ENCODE measurements at places on chromosomes 16 and 17.
A peak's percentile ranks its signal among the peaks of the same experiment; 100 is the strongest.

DNA sequence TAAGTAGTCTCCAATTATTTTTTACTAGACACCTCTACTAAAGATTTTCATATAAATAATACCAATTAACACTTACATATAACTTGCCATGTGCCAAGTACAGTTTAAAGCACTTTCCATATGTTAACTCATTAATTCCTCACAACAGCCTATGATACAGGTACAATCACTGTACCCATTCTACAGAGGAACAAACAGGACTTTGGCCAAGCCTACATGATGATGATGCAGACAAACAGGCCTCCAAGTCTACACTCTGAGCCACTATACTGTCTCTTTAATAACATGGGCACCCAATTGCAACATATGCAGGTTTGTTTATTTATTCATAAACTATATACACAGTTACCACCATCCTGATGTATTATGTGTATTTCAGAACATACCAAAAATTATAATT is 46.0 kb downstream of the TOX3 start:
- no peak overlapping the region for H3K27ac ChIP-seq
- no peaks in the 10 kb centered on the region for H3K36me3 ChIP-seq
- no peak for DNase-seq
- H3K4me1 ChIP-seq: no peaks in the 10 kb centered on the region

DNA sequence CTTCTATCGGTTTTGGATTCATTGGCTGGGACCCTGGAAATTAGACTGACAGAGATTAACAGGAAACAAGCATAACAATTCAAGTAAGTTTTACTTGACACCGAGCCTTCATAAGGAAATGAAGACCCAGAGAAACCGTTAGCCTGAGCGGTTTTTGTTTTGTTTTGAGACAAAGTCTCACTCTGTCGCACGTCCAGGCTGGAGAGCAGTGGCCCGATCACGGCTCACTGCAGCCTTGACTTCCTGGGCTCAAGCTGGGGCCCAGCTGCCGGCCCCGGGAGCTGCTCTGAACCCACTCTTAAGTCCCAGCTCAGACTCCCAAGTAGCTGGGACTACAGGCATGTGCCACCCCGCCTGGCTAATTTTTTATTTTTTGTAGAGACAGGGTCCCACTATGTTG is 321.3 kb downstream of the SEC14L1 start:
- H3K4me1 ChIP-seq: peaks cover 75% of the 10 kb centered on the region
- no peaks in the 10 kb centered on the region for H3K27me3 ChIP-seq
- DNase-seq: no peak

- DNase-seq: no peak
- peaks cover 7% of the 10 kb centered on the region for H3K4me1 ChIP-seq
- no peak overlapping the region for H3K27ac ChIP-seq
- no peaks in the 10 kb centered on the region for H3K36me3 ChIP-seq
Observed at GRCh38 chr16:83932955-83933673, 19.9 kb upstream of the OSGIN1 start.

DNA sequence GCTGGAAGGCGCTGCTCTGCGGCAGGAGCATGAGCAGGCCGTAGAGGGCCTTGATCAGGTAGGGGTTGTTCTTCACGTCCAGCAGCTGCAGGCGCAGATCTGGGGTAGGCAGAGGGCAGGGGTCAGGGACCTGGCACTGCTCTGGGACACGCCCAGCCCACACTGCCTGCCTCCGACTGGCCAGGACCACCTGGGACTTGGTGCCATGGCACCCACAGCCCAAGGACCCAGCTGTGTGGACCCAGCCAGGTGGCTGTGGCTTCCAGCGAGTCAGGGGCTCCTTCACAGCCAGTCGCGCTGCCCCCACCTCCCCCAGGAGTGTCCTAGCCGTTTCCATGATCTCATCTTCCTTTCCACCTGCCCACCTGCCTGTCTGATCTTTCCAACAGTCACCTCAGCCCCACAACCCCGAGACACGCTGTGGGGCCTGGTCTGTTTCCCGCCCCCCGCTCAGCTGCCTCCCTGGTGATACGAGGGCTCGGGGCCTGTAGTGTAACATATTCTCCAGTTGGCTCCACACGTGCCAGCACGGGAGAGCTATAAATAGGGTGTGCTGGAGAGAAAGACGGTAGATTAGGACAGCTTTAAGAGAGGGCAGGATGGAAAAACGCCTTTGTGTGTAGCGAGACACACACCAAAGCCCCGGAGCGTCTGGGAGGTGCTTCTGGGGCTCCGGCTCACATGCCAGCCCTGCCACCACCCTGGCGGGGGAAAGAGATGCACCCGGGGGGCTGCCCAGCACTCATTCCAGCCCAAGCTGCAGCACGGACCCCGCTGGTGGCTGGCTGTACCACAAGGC is 7.2 kb upstream of the MTSS2 start:
- H3K27me3 ChIP-seq: no peaks in the 10 kb centered on the region
- no peak overlapping the region for H3K4me3 ChIP-seq
- no peaks in the 10 kb centered on the region for H3K4me1 ChIP-seq
- no peak for DNase-seq

GRCh38 chr17:63601439-63602371 is 1.0 kb downstream of the TACO1 start:
- peak overlapping the region; percentile 92 for H3K27ac ChIP-seq
- H3K36me3 ChIP-seq: peaks cover 28% of the 10 kb centered on the region
- DNase-seq: no peak
- H3K27me3 ChIP-seq: no peaks in the 10 kb centered on the region

- H3K27ac ChIP-seq: peak overlapping the region; percentile 66
- H3K4me3 ChIP-seq: peak overlapping the region; percentile 1
- peaks cover 90% of the 10 kb centered on the region for H3K4me1 ChIP-seq
- H3K36me3 ChIP-seq: no peaks in the 10 kb centered on the region
Observed at GRCh38 chr17:38451840-38452529, 23.7 kb downstream of the ARHGAP23 start.

GRCh38 chr16:23282568-23282967 is 19.5 kb upstream of the SCNN1B start:
- H3K4me3 ChIP-seq: no peak overlapping the region
- no peak for DNase-seq
- H3K36me3 ChIP-seq: no peaks in the 10 kb centered on the region
- H3K27me3 ChIP-seq: no peaks in the 10 kb centered on the region
- H3K4me1 ChIP-seq: no peaks in the 10 kb centered on the region
- H3K27ac ChIP-seq: no peak overlapping the region

- peaks cover 17% of the 10 kb centered on the region for H3K4me1 ChIP-seq
- DNase-seq: no peak
- H3K27me3 ChIP-seq: no peaks in the 10 kb centered on the region
- H3K36me3 ChIP-seq: no peaks in the 10 kb centered on the region
- H3K27ac ChIP-seq: no peak overlapping the region
Observed at GRCh38 chr16:66129196-66129595, 237.3 kb upstream of the CDH5 start.

DNA sequence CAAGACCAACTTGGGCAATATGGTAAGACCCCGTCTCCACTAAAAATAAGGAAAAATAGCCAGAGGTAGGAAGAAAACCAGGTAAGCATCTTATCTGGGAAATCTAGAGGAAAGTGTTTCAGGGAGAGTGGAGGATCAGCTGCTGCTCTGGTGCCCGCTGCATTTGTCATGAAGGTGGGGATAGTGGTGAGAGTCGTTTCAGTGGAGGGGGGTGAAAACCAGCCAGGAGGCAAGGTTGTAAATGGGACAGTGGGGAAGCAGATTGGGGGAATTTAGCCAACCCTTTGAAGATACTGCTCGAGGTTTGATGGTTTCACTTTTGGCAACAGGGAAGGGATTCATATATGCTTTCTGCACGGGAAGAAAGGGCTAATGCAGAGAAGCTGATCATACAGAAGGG is 8.8 kb downstream of the DCTPP1 start:
- peaks cover 21% of the 10 kb centered on the region for H3K36me3 ChIP-seq
- H3K27me3 ChIP-seq: no peaks in the 10 kb centered on the region
- no peak overlapping the region for H3K27ac ChIP-seq
- H3K4me1 ChIP-seq: peaks cover 11% of the 10 kb centered on the region

DNA sequence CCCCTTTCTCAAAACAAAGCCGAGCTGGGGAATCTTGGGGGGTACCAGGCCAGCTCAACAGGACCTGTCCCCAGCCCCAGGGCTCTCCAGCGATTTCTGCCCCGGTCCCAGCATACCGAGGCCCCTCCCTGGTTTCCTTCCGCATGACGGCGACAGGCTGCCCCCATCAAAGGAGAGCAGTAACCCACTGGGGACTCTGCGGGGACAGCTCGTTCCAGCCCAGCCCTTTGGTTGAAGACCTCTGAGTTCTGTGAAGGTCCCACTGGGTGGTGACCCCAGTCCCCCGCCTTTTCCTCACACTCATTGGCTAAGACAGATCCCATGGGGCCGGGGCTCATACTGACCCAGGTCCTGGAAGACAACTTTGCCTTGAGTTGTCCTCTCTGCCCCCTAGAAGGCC is 4.1 kb downstream of the SMTNL2 start:
- no peak overlapping the region for H3K4me3 ChIP-seq
- no peak for DNase-seq
- H3K36me3 ChIP-seq: no peaks in the 10 kb centered on the region
- H3K27ac ChIP-seq: peak overlapping the region; percentile 76
- H3K27me3 ChIP-seq: no peaks in the 10 kb centered on the region

DNA sequence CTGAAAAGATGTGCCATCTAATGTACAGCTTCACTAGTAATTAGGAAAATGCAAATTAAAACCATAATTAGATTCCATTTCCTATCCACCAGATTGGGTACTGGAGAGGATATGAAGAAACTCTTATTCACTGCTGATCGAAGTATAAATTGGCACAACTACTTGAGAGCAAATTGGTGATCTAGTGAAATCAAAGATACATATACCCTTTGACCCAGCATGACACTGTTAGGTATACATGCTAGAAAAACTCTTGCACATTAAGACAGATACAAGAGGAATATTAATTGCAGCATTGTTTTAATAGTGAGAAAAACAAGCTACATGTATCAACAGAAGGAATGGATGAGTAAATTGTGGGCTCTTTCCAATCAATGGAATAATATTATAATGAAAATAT is 48.8 kb downstream of the BRIP1 start:
- H3K4me3 ChIP-seq: no peak overlapping the region
- H3K4me1 ChIP-seq: no peaks in the 10 kb centered on the region
- H3K27ac ChIP-seq: no peak overlapping the region
- no peak for DNase-seq
- no peaks in the 10 kb centered on the region for H3K36me3 ChIP-seq

DNA sequence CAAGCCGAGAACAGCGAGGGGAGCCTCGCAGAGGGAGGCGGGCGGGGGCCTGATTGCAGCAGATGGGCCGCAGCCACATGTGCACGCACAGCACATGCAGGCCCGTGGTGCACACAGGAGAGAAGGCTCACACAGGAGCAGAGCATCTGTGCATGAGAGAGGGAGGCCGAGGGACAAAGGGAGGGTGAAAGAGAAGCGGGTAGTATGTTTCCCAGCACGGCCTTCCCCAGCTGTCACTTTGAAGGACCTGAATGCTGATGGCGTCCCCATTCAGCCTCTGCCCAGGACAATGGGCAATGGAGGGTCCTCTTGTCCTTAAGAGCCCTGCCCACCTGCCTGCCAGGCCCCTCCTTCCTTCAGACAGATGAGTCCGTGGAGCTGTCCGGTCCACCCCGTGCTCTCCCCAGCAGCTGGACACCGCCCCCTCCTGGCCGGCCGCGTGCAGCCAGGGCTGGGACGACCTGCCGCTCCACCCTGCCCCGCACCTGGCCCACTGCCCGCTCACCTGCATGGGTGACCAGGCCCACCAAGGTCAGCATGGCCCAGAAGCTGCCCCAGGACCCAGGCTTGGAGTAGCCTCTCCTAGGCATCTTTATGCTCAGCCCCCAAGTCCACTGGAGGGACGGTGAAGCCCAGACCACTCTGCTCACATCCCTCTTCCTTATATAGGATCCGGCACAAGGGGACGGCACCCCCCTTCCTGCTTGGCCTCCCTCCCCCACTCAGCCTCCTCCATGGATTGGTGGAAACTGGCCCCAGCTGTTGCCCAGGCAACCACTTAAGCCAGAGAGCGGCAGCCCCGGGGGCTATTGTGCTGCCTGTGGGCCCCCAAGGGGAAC is at the start of gene BTBD17:
BTBD17 (minus strand) TSS at position 639 of the 839 bp plus-strand sequence; CDS start at position 590, 49 bp downstream.
- no peaks in the 10 kb centered on the region for H3K36me3 ChIP-seq
- peaks cover 23% of the 10 kb centered on the region for H3K4me1 ChIP-seq

DNA sequence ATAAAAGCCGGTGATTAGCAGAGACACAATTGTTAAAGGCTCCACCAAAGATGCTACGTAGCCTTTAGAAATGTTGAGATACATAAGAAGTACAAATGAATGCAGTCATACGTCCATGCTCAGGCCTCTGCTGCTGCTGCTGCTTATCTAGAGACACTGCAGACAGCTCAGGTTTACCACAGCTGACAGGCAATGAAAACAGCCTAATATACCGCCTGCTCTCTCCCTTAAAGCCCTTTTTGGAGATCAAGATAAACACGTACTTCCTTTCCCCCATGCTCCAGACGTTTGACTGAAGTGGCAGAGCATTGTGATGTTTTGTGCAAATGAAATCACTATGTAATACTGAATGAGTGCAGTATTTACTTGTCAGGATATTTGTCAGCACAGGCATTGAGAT is 185.3 kb downstream of the AATF start:
- no peak overlapping the region for H3K27ac ChIP-seq
- H3K4me3 ChIP-seq: no peak overlapping the region
- H3K27me3 ChIP-seq: no peaks in the 10 kb centered on the region
